ENCODE measurements at places on chromosomes 7 and 10.

GRCh38 chr10:108465871-108466641 is 1301.5 kb upstream of the SORCS1 start:
- no peak for DNase-seq

GRCh38 chr7:22944510-22944909 is 69.4 kb downstream of the HYCC1 start:
- DNase-seq = no peak

GRCh38 chr7:130494431-130494858 is 2.6 kb downstream of the MEST start:
- DNase-seq = no peak

GRCh38 chr10:83253011-83253671 is 886.2 kb upstream of the GHITM start:
- DNase-seq = no peak

DNA sequence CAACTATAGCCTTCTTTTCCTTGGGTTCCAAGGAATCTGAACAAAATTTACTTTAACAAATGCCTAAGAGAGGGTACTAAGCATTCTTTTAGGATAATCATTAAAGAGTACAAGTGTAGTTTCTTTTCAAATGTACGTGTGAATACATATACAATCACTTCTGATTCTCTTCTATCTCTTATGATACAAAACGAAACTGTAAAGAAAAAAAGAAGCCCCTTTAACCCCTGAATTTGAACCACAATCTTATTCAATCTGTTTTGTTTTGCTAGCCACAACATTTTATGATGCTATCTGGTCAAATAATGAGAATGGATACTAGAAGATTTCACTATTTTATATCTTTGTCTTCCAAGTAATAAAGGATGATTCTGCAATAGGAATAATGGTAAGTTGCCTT is 48.7 kb downstream of the SIRT1 start:
- DNase-seq = no peak

DNA sequence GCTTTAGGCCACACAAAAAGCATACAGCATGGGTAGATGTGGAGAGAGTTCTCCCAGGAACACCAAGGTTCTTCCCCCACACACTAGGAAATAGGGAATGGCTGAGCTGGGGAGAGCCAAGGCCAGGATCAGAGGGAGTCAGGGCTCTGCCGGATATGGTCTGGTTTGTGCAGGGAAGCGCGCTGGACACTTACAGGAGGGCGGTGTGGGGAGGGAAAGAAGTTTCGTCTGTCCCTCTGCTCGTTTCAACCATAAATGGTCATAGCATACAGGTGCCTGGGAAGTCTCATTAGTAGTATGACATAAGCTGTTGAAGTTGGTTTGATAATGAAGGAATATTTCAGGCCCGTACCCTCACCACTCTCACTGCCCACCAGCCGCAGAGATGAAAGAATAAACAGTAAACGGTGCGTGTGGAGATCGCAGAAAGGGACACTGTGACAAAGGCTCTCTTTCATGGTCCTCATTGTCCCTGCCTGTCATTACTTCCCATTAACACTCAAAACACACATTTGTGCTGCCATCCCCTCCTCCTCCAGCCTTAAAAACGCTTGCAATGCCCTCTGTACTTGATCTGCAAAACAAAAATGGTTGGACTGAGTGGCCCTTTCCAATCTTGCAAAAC is 207.2 kb downstream of the CELF2 start:
- no peak for DNase-seq

- DNase-seq = peak; percentile 10
Measured at GRCh38 chr10:128178302-128178958, 52.2 kb upstream of the MKI67 start.

DNA sequence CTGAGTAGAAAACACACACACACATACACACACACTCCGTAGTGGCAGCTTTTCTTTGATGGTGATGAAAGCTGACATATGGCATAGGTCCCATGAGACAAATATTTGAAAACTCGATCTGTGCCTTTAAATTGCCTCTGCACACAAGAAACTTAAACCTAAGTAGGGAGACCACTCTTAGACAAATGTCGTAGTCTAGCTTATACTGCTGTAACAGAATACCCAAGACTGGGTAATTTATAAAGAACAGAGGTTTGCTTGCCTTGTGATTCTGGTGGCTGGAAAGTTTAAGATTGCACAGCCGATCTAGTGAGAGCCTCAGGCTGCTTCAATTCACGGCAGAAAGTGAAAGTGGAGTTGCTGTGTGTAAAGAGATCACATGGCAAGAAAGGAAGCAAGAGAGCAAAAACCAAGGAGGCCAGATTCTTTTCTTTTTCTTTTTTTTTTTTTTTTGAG is 489.4 kb upstream of the SORCS1 start:
- no peak for DNase-seq

DNA sequence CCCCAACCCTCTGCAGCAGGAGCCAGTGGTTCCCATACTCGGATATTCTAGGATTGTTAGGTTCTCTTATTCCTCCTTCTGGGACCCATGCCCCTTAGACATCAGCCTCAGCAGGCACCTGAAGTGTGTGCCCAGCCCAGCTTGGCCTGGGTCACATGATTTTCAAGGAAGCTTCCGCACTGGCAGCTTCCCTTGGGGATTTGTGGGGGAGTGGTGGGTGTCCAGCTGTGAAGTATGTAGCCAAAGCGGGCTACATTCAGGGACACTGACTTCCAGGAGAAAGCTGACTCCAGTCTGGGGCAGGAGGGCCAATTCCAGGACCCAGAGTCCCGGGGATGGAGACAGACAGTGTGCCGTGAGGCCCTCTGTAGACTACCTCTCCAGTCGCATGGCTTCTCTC is 1.3 kb downstream of the LDB1 start:
- no peak for DNase-seq

GRCh38 chr10:15052121-15052520 is 8.4 kb downstream of the OLAH start:
- DNase-seq = no peak

- no peak for DNase-seq
Measured at GRCh38 chr10:69721690-69722310, 79.9 kb upstream of the COL13A1 start.

GRCh38 chr10:81875467-81876252 is 666 bp downstream of the NRG3 start:
- DNase-seq = no peak

- DNase-seq = no peak
Measured at GRCh38 chr10:26269754-26270153, 53.2 kb downstream of the GAD2 start.
